Upper lobe of right lung (tissue), 1 donor: ENCODE measurements at places on chromosomes 7 and 10. TPM values are rescaled to one million over a fixed set of nuclear protein-coding genes. Genes with fewer than 3 reads are reported as not detected.
A peak's percentile ranks its signal among the peaks of the same experiment; 100 is the strongest.

Gene UTF1
- not detected for total RNA-seq

GRCh38 chr7:159192013-159192412, 47.3 kb upstream of the VIPR2 start:
- DNase-seq, result no peak

DNA sequence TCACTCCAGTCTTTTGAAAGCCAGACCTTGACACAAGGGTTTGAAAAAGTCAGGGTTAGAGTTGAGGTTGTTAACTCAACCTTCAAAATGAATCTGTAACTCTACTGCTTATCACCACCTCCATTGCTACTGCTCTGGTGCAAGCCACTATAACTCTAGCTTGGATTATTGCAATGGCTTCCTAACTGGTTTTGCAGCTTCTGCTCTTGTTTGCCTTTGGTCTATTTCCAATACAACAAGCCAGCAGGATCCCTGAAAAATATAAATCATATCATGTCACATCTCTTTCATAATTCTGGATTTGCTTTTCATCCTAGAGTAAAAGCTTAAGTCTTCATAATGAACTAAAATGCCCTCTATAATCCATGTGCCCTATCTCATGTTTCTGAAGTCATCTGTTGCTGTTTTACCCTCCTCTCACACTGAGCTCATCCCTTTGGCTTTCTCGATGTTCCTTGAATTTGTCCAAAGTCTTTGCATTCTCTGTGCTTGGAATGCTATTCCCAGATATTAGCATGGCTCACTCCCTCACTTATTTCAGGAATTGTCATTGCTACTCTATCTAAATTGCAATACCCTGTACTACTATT, 10.9 kb downstream of the TAS2R60 start:
- no peak for DNase-seq

GRCh38 chr10:89204621-89205185, 2.4 kb downstream of the CH25H start:
- no peak for DNase-seq

DNA sequence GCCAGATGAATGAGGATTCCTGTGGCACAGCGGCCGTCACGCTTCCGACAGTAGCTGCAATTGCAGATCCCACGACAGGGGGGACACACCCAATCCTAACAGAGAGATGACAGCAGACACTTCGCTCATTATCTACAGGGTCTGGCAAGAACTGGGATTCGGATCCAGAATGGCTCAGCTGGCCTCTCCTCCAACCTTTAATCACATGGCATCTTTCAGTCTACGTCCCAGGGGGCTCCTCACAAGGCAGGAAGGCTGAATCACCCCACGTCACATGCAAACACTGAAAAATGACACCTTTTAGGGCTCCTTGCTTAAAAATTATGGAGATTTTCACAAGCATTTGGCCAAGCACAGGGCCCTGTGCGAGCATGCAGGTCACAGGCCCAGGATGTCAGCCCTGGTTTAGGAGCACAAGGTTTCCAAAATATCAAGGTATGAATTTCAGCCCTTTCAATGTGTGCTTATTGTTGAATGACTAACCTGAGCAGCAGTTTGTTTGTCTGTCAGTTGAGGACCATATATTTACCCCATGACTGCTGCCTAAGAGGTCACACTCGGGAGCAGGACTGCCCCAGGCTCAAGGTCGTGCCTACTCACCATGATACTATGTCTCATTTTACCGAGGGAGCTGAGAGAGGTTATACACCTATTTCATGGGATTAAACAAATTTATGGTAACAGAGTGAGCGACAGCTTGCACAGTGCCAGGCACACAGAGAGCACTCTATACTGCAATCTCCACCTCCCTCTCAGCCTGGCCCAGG, 42.5 kb downstream of the CDCA7L start:
- DNase-seq, result no peak

GRCh38 chr10:90775351-90776028, 82.3 kb downstream of the HTR7 start:
- no peak for DNase-seq

DNA sequence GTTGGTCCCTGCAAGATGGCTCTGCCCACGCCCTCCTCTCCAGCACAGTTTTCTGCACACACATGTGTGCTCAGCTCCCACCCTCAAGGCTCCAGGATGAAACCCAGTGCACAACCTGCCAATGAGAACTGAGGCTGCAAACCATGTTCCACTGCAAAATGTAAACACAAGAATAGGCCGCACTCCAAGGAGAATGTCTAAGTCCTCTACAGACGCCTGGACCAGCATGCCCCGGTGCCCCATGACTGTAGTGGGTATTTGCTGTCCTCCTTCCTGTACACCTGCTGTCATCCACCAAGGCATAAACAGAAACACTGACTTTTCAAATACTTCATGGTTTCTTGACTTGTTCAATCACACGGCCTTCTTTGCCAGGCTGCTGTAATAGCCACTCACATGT, 72.6 kb downstream of the COBL start:
- DNase-seq, result no peak

Gene HECW1
- 1.6 TPM for total RNA-seq

Gene TMEM273
- 63.1 TPM for total RNA-seq

Gene MRC1
- 370 TPM for total RNA-seq

Gene CYP3A7
- total RNA-seq, result 1.6 TPM

- peak; percentile 23 for DNase-seq
Observed at GRCh38 chr7:157841773-157842370, 505.1 kb downstream of the DNAJB6 start.

DNA sequence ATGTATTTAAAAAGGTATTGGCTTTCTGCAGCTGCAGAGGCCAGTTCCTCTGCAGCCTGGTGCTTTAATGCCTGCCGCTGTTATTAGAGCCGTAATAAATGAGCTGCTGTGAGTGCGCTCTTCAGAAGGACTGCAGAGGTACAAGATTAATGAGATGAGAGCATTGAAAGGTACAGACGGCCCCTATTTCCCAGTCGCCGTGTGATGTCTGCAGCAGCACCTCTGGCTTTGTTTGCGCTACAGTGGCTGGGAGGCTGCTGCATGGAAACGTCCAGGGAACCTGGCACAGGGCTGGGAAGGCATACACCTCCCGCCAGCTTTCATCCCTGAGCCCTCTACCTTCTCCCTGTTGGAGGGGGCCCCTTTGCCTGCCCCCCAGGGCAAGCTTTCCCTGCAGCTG, 383.8 kb upstream of the ZMIZ1 start:
- DNase-seq, result no peak

GRCh38 chr7:8063706-8064297, 95.2 kb downstream of the GLCCI1 start:
- no peak for DNase-seq

DNA sequence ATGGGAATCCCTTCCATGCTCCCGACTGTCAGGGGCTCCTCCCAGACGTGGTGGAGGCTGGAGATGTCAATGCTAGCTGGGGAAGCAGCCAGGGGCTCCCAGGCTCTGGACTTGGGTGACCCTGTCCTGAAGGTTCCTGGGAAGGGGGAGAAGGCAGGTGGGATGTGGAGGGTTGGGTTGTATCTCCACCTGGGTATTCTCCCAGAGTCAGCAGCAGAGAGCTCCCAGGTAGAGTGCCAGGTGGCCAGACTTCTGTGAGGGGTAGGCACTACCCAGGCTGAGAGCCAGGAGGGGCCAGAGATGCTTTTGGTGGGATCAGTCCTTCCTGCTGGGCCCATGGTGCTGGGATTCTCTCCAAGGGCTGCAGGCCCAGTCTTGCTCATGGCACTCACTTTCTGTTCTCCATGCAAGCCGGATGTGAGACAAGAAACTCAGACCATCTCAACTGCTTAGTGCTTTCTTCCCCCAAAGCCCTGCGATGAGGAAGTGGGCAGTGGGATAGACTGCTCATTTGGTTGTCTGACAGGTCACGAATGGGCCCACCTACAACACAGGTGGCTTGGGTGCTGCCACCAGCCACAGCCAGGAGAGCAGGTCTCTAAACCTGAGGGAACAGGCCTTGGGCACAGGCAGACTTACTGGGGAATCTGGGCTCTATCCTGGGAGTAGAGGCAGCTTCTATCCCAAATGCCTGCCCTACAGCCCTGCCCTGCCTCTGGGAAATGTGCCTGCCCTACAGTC, 52.5 kb upstream of the CAMK2B start:
- DNase-seq, result no peak

Gene ASZ1
- not detected for total RNA-seq

DNA sequence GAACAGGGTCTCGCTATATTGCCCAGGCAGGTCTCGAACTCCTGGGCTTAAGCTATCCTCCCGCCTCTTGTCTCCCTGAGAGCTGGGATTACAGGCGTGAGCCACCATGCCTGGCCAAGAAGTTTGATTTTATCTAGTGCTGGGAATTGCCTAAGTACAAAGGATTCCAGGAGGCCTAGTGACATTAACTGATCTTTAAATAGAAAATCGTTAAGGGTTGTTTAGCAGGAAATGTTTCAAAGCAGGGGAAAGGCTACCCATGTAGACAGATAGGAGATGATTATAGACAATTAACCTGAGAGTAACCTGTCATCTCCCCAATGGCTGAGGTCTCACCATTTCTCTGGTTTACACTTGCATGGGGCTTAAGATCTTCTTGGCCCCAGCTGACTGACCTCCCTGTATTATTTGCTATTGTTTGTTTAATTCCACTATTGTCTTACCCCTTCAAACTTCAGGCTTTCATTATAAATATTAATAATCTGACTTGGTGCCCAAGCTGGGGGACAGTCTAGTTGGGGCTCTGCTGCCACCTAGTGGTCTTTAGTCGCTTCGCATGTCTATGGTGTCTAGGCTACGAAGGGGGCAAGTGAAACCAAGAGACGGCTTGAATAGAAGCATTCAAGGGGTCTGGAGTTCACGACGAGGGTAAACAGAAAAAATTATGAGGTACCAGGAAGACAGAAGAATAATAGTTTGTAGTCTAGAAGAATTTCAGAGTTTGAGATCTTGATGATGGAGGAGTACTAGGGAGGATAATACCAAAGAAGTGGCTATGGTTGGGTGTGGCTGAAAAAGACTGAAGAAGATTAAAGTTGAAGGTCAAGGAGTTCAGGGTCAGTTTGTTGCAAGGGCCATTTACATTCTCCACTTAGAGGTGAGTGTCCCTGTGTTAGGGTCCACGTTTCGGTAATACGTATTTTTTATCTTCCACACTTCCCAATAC, 40.4 kb upstream of the BPGM start:
- no peak for DNase-seq

DNA sequence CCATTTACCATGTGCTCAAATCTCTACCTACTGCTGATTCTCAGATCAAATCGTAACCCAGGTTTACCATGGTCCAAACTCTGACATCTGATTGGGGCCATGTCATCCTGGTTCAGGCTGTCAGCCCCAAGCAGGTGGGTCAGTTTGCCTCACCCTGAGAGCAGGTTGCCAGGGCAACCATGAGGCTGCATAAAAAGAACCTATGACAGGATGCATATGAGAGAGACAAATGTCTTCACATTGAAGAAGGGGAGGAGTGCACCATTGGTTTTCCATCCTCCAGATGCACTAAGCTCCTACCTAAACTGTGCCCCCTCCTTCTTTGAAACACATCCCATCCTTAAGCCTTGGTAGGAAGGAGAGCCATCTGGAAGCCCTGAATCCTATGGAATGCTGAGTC, 10.2 kb downstream of the PRSS1 start:
- DNase-seq, result no peak

GRCh38 chr7:98864731-98865453, 4.9 kb downstream of the TMEM130 start:
- DNase-seq, result no peak

Gene OR2A7
- total RNA-seq, result 13.9 TPM

DNA sequence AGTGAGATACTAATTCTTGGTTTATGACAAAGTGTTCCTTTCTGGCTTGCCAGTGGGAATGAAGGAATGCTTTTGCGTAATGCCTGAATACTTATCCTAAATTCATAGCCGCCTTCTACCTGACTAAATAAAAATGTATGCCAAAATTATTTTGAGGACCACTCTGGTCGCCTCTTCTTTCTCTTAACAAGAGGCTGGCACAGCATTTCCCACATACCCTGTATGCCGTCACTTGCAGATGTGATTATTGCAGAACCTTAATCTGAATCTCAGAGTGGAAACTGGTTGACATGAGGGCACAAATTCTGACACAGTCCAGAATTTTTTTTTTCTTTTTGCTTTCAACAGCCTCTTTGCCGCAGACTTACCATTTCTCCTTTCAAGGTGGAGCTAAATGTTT, 124.6 kb upstream of the GLCCI1 start:
- DNase-seq, result no peak

GRCh38 chr10:74337330-74338016, 186.5 kb downstream of the ADK start:
- DNase-seq, result no peak

- no peak for DNase-seq
Observed at GRCh38 chr10:1251769-1252168, 195.6 kb downstream of the WDR37 start.

- no peak for DNase-seq
Observed at GRCh38 chr7:34277016-34277802, 371.9 kb downstream of the BMPER start.

DNA sequence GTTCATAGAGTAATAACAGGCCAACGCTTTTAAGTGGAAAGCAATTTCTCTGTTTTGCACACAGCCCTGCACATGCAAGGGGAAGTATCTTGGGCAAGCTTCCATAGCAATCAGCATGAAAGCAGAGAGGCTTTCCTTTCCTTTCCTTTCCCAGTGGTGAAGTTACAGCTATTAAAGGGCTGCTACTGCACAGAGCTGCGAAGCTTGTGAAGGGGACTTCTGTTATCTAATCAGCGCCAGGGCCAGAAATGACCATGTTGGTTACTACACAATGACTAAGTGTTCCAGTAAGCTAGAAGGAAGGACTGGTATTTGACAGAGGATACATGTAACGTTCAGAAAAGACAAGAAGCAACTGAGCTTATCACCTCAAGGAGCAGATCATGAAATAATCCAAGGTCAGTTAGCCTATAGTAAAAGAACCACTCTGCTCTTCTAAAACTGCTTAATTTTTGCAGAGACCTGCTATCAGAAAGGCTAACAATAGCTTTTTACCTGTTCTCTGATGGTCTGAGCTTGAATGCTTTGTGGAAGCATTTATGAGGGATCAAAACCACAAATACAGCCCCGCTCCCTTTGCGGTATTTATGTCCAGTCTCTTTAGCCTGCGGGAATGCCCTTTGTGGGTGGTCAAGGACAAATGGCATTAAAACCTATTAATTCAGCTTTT, 45.9 kb downstream of the SGMS1 start:
- DNase-seq, result no peak

Gene NPSR1
- not detected for total RNA-seq

DNA sequence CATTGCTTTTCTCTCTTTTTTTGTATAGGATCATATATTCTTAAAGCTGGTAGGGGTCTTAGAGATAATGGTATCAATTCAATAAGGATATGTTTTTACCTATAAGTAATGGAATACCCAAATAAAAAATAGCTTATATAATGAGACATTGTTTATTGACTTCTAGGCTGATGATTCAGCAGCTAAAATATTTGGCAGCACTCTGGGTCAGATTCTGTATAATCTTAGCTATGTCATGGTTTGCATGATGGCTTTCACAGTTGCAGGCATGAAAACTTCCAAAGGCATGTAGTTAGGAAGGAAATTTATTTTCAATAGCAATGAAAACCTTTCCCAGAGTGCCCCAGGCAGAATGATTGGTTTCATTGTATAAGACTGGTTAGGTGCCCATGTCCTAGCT, 32.1 kb upstream of the A1CF start:
- DNase-seq, result no peak

GRCh38 chr10:98957801-98958200, 277.9 kb downstream of the HPSE2 start:
- no peak for DNase-seq

GRCh38 chr7:50954245-50954644, 171.5 kb upstream of the GRB10 start:
- DNase-seq, result no peak

GRCh38 chr10:103053659-103054581, 135.8 kb downstream of the CNNM2 start:
- peak; percentile 74 for DNase-seq
